ENCODE measurements at places on chromosomes 4 and X. TPM values are rescaled to one million over a fixed set of nuclear protein-coding genes. Genes with fewer than 3 reads are reported as not detected.

- DNase-seq = no peak
Measured at GRCh38 chrX:21586001-21586400, 72.1 kb downstream of the KLHL34 start.

DNA sequence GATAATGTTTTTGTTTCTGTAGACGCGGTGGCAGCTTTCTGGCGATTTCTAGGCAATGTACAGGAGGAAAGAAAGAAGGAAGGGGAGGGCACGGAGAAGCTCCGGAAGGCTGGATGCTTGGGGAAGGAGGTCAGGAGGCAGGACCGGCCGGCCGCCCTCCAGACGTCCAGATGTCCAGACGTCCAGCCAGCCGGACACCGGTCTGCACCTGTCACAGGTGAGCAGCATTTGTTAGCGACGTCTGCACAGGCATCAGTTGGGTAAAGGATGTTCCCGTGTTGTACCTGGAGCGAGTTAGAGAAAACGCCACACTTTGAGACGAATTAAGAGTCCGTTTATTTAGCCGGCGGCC, 90.0 kb upstream of the PPP2R3B start:
- DNase-seq = no peak

The UGT2A2 gene
- not detected for total RNA-seq

- DNase-seq = peak; percentile 1
Measured at GRCh38 chrX:119181491-119181890, 53.9 kb upstream of the KIAA1210 start.

The CDX4 gene
- total RNA-seq = not detected

- no peak for DNase-seq
Measured at GRCh38 chrX:72539822-72540221, 32.8 kb downstream of the HDAC8 start.

The AMBN gene
- total RNA-seq = not detected

GRCh38 chrX:70219938-70220764, 14.3 kb upstream of the AWAT1 start:
- DNase-seq = no peak

DNA sequence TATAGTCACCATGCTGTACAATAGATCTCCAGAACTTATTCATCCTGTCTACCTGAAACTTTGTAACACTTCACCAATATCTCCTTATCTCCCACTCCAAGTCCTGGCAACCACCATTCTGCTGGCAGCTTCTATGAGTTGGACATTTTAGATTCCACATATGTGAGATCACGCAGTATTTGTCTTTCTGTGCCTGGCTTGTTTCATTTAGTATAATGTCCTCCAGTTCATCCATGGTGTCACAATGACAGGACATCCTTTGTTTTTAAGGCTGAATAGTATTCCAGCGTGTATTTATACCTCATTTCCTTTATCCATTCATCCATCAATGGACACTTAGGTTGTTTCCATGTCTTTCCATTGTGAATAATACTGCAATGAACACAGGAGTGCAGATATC, 198.7 kb downstream of the QDPR start:
- DNase-seq = no peak

DNA sequence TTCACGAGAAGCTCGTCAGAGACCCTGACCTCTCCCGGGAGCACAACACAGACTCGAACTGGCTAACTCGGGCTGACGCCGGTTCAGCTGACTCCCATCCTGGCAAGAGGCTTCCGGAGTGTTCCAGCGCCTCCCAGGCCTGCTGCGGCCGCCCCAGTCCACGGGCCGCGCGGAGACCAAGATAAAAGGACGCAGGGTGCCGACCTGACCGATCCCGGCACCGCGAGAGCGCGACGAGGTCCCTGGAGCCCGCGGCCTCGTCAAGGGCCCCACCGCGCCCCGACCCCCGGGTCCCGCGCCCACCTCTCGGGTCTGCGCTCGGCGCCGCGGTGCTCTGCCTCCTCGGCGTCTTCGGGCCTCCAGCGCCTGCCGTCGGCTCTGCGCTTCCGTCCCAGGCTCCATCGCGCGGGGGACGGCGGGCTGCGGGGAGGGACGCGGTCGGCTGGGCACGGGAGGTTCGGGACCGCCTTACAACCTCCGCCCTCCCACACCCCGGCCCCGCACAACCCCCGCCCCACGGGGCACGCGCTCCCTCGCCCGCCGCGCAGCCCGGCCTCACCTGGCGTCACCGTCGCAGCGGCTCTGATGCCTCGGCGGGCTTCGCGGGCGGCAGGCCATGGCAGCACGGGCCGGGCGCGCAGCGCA, 426 bp downstream of the SLBP start:
- DNase-seq = peak; percentile 61

DNA sequence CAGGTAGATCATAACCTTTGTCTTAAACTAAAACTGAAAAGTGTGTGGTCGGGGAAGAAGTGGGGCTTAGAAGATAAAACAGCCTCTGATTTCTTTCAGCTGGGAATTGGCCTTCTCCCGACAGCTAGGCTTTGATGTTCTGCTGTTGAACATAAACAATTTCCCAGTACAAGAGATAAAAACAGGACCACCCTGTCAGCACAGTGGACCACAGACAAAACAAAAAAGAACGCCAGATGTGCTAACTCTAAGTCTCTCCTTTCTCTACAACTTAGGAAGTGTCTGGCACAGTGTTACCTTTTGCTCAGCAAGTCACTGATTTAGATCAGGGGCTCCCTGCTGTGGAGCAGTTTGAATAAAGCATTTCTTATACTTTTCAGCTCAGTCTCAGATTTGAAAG, 87.5 kb upstream of the UXT start:
- DNase-seq = no peak

GRCh38 chr4:165982934-165983333, 109.9 kb downstream of the TLL1 start:
- DNase-seq = no peak

DNA sequence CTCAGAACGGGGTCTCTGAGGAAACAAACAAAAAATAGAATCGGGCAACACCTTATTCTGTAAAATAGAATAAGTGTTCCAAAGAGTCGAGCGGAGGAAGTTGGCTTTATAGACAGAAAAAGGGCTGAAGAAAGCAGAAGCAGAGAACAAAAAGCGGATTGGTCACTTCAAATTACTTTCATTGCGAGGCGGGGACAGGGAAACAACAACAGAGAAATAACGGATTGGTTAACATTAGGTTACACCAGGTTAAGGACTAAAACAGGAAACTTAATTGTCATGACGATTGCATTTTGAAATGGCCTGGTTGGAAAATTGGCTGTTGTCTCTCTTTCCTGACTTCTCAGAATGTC, 433 bp upstream of the COQ2 start:
- peak; percentile 71 for DNase-seq

- no peak for DNase-seq
Measured at GRCh38 chrX:76172325-76172893, 453 bp upstream of the PBDC1 start.

The PAK3 gene
- not detected for total RNA-seq

DNA sequence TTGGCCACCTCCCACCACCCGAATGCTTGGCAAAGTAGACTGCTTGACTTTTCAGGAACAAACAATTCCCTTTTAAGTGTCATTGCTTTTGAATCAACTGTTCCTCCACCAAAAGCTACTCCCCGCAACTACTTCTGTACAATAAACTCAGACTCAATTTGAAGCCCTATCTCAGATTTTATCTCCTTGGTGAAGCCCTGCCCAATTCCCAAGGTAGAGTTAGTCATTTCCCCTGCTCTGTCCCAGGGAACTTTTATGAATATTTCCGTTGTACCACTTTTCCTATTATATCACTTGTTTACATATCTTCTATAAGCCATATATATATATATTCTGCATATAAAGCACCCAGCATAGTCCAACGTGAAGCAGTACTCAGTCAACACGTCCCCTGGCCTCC, 102.8 kb downstream of the C4orf51 start:
- no peak for DNase-seq

GRCh38 chrX:132592880-132593279, 104.0 kb upstream of the MBNL3 start:
- DNase-seq = peak; percentile 4

DNA sequence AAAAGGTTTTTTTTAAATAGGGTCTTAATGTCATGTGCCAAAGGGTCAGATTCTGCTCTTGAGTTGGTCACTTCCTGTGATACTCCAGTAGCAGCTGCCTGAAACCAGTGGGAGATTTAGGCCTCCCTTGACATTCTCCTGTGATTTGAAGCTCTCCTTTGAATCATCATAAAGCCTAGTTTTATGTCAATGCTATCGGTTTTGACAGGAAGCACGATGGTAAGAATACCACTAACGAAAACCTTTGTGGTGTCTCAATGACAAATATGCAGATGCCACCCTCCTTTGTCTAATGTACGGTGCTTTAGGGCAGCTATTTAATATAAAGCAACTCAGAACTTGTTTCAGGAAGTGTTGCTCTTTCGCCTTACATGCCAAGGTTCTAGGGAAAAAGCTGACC, 44.2 kb downstream of the CCNI start:
- DNase-seq = no peak

The TLR10 gene
- total RNA-seq = not detected

DNA sequence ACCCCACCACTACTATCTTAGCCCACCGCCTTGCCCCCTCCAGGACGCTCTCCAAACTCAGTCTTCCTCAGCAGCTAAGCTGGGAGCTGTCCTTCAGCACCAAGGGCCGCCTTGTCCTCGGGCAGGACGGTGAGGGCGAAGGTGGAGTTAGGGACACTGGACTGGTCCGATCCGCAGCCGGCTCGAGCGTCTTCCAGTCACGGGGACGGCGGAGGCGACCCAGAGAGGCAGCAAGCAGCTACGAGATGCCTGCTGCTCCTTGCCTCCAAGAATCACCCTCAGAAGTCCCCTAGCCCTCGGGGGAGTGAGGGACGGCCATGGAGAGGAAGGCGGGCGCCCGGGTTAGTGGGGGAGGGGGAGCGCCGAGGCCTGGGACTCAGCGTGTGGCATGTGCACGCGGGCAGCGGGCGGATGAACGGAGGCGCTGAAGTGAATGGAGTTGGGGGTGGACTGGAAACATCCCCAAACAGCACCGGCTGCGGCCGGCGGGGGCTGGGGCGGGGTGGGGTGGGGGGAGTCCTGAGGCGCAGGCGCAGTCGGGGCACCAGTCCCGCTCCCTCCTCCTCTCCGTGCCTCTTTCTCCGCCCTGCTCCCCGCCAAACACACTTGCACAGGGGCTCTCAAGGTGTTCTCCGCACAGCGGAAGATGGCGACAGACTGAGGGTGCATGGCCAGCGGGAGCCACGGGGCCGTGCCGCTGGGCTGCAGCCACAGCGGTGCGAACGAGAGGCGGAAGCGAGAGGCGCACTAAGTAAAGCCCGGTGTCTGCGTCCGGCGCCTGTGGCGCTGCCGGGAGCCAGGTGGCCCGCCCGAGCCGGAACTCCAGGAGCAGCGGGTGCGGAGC, at the start of gene NALF2:
TSS of gene NALF2 (plus strand) at position 545 of the 844 bp plus-strand sequence. CDS start 957 bp downstream, outside the sequence.
- DNase-seq = no peak

DNA sequence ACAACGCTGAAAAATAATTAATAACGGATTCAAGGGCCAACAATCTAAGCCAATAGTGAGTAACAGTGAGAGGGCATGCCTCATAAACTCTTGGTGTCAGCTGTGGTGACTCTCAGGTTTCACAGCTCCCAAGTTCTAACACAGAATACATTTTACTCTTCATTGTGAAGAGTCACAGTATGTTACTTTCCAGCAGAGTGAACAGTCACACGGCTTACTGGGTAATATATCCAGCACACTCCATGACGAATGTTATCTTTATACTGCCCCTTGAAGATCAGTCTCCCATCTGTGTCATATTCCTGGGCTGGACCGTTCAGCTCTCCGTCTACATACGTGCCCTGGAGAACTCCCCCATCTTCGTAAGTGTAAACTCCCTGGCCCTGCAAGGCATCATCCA, 23.1 kb downstream of the SETD7 start:
- DNase-seq = peak; percentile 77

The SMIM31 gene
- total RNA-seq = not detected

The TMEM271 gene
- total RNA-seq = not detected

- peak; percentile 74 for DNase-seq
Measured at GRCh38 chr4:55866973-55867574, 13.6 kb downstream of the EXOC1 start.

DNA sequence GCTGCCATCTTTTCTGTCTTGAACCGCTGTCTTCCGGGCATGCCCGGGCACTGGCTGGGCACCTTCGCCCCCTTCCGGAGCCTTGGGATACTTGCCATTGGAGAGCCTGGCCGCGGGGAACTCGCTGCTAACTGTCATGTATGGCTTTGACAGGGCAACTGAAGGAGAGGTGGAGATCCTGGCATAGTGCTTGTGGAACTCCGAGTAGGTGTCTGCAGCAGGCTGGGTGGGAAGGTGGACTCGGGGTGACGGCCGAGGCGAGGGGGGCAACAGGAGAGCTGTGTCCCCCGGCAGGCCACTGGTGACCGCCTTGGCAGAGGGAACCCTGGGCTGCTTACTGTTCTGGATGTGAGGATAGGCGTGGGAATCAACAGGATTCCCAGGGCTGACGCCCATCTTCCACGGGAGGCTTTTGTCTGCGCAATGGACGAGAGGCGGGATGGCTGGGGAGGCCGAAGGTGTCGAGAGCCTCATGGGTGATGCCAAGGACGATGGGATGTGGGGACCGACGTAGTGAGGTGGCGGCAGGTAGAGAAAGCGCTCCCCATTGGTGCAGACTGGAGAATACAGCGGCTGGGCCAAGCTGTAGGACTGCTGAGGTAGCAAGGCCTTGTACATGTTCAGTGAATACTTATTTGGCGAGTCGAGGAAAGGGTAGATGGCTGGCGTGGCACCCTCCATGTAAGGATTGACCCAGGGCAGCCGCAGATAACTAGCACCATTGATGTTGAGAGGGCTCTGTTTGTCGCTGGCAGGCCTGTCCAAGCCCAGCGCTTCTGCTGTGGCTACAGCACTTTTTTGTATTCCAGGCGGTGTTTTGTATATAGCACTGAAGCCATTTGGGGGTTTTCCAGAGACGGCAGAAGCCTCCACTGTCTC, 23.4 kb downstream of the BCOR start:
- no peak for DNase-seq

The TAF7L gene
- total RNA-seq = not detected

DNA sequence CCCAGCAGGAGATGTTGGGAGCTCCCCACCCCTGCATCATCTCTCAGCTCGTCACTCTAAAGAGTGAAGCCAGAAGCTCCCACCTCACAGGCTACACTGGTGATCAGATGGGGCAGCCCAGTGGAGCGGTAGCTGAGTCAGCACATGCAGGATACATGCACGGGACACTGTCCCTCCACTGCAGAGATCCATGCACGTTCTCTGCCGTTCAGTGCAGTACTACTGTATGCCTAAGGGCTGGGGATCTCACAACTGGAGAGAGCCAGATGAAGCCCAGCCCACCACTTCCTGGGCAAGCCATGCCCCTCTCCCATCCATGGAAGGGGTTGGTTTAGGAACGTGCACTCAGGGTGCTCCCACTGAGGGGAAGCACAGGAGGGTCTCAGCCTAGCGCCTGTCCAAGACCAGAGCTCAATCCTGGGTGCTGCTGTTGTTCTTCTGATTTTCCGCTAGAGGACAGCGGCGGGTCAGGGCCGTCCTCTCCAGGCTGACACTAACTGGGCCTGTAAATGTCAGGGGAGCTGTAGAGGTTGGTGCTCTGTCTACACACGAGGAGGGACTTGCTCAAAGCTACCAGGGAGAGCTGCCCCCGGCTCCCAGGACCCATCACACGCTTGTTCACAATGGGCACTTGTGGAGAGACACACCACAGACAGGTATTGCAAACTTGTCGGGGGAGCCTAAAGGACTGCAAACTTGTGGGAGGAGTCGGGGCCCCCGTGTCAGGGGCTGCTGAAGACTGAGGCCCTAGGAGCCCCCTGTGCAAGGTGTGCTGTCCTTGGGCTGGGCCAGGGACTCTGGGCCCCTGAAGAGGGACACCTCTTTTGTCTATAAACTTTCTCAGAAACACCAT, 18.2 kb upstream of the ABLIM2 start:
- peak; percentile 46 for DNase-seq

- peak; percentile 63 for DNase-seq
Measured at GRCh38 chrX:2697741-2698299, 6.7 kb downstream of the CD99 start.

All from LHCN-M2 (cell line).